K562 (cell line): ENCODE measurements at places on chromosomes 13 and 19. TPM values are rescaled to one million over a fixed set of nuclear protein-coding genes. Genes with fewer than 3 reads are reported as not detected.

DNA sequence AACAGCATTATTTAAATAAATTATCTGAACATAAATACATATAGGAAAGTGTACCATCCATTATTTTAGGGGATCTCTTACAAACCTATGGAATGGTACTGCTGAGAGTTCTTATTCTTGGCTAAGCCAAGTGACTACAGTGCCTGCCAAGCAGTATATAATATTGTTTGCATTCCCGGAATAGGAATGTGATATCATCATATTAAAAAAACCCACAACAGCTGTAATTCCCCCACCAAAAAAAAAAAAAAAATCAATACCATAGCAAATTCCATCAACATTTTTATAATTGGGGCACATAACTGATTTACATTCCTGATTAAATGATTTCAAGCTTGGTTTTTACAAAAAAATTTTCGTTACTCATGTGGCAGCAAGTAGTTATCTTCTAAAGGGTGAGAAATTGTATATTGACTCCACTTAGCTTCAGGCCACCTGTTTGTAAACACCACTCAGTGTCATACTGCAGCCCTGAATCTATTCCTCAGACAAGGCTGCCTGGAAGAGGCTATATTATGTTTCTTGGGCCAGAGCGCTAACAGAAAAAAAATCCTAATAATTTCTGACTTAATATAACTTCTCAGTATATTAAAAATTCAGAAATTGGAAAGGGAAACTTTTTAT lies 278.1 kb downstream of the DNAJC15 start:
- DNase-seq: no peak

- DNase-seq: no peak
Observed at GRCh38 chr13:24672141-24673132, 7.8 kb upstream of the ATP12A start.

SIN3B gene
- total RNA-seq: 34.2 and 34.6 TPM in 2 replicates

GRCh38 chr13:50015750-50016149 lies 506 bp downstream of the KCNRG start:
- no peak for DNase-seq

ZNF491 gene
- 0.38 and 0.51 TPM in 2 replicates for total RNA-seq

ZNF66 gene
- total RNA-seq: 1.6 TPM in 2 replicates

DNA sequence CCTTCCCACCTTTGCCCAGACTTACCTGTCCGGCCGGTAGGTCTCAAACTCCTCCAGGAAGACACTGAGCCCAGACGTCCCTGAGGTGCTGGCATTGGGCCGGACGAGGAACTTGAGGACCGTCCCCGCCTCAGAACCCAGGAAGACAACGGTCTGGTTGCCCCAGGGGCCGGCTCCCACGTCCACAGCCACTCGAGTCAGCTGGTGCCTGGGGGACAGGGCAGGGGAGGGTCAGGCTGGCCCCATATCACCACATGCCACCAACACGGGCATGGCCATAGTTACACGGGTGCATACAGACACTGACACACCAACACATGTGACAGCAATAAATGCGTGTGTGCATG lies 8.4 kb upstream of the LRG1 start:
- no peak for DNase-seq

PLEKHF1 gene
- total RNA-seq: 12.7 and 15.1 TPM in 2 replicates

APLP1 gene
- 6.9 and 9.9 TPM in 2 replicates for total RNA-seq

CA11 gene
- 14.8 and 16.2 TPM in 2 replicates for total RNA-seq

MATK gene
- total RNA-seq: 41.5 and 45.3 TPM in 2 replicates

DNA sequence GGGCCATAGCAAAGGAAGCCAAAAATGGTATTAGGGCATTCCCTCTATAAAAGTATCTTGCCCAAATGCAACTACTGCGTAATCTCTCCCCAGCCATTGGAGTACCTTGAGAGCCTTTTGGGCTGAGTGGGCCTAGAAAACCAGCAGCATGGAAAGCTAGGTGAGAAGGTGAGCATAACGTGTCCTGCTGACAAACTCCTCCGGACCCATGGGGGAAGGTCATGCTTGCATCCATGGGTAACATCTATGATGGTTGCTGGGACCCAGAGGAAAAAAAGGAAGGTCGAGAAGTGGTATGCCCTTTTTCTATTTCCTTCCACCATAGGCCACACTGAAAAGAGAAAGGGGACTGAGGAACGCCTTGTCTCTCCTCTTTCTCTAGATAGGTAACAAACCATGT lies 57.4 kb downstream of the ZNF728 start:
- peak; percentile 11 for DNase-seq

TMEM161A gene
- total RNA-seq: 76.7 and 81.2 TPM in 2 replicates

KIR3DL2 gene
- total RNA-seq: not detected in 2 replicates

GRCh38 chr19:29851769-29852521 lies 40.2 kb downstream of the CCNE1 start:
- DNase-seq: no peak

- DNase-seq: no peak
Observed at GRCh38 chr13:49980266-49980665, 16.6 kb upstream of the TRIM13 start.

CEACAM21 gene
- 0.18 TPM in 2 replicates for total RNA-seq

DNA sequence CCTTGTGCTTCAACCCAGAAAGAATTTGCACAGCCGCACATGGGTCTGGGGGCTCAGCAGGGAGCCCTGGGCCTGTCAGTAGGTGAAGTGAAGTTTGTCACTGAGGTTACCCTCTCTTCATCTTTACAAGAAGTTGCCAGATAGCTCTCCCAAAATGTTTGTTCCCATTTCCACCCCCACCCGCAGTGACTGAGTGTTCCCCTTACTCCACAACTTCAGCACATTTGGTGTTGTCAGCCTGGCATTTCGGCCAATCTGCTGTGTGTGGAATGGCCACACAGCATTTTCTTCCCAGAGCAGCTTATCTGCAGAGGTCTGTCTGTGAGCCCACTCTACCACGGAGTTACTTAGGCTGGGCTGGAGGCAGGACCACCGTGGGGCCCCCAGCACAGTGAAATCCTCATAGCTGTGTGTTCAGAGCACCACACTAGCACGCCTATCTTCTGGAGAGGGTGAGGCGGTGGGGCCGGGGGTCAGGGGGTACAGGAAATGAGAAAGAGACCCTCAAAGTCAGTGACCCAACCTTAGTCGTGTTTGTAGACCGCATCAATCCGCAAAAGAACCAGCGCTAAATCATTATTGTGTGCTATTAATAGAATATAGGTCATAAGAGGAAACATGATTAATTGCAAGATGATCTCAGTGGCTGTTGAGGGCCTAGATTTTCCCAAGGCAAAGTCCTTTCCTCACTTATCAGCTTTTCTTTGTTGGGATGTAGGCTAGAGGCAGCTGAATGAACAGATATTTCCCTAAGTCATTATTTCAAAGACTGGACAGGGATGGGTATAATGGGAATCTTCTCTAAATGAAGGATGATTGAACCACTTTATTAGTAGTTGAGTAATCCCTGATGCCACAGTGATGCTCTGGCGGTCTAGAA lies 116.0 kb downstream of the SIPA1L3 start:
- no peak for DNase-seq

USP12 gene
- total RNA-seq: 12.7 and 13.1 TPM in 2 replicates

DNA sequence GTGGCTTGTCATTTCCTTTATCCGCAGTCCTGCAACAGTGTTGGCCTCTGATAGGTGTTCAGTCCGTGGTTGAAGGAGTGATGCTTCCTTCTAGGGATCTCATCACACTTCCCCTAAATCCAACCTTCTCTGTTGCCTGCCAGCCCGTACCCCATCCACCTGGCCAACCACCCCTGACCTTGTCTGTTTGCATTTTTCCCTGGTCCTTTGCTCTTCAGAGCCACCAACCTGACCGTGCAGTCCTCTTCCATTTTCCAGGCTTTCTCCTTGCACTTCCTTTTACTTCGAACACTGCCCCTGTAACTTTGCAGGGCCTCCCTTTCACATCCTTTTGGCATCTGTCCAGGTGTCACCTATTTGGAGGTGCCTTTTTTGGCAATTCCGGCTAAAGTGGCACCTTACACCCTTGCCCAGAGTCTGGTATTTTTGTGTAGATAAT lies 696 bp downstream of the ZNF460 start:
- no peak for DNase-seq

- DNase-seq: no peak
Observed at GRCh38 chr13:97124915-97125809, 97.0 kb upstream of the MBNL2 start.

KBTBD7 gene
- total RNA-seq: 4.4 and 4.5 TPM in 2 replicates

GRCh38 chr13:27404680-27405079 lies 19.7 kb upstream of the GTF3A start:
- DNase-seq: no peak

CLDN10 gene
- total RNA-seq: not detected in 2 replicates

- no peak for DNase-seq
Observed at GRCh38 chr13:103803349-103803748, 737.1 kb upstream of the SLC10A2 start.

GRCh38 chr19:35225951-35226350 lies 2.6 kb downstream of the FAM187B start:
- no peak for DNase-seq

TNNI3 gene
- 53.7 and 63.3 TPM in 2 replicates for total RNA-seq

- DNase-seq: no peak
Observed at GRCh38 chr13:103883164-103883563, 816.9 kb upstream of the SLC10A2 start.

- DNase-seq: no peak
Observed at GRCh38 chr13:33531484-33531883, 245.9 kb upstream of the STARD13 start.

- DNase-seq: no peak
Observed at GRCh38 chr19:16883522-16883921, 5.3 kb upstream of the F2RL3 start.

GRCh38 chr19:10043286-10043927 lies 30.1 kb downstream of the RDH8 start:
- no peak for DNase-seq

DNA sequence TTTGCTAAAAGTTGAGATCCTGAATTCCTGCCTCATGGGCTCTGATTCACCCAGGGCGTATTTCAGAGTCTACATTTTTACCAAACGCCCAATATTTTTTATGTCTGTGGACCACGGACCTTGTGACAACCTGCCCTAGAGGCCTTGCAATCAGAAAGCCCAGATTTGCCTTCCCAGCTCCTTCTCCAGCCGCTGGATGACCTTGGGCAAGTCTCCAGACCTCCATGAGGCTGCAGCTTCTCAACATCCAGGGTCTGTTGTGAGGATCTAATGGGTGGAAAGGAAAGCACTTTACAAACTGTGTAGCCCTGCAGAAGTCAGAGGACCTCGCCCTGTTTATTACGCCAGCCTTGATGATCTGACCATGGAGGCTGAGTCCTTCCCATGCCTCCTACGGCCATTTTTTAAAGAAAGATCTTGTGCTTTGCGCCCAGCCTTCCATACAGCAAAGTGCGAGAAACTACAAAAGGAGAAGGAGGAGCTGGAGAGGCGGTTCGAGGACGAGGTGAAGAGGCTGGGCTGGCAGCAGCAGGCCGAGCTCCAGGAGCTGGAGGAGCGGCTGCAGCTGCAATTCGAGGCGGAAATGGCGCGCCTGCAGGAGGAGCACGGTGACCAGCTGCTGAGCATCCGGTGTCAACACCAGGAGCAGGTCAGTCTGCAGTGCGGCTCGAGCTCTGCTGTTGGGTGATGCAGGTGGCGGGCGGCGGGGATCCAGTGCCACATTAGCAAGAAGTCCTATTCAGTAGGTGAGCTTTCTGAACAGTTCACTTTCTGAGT lies 115.6 kb downstream of the SLC7A1 start:
- DNase-seq: no peak

- no peak for DNase-seq
Observed at GRCh38 chr19:9782338-9782737, 13.8 kb upstream of the ZNF846 start.

DNA sequence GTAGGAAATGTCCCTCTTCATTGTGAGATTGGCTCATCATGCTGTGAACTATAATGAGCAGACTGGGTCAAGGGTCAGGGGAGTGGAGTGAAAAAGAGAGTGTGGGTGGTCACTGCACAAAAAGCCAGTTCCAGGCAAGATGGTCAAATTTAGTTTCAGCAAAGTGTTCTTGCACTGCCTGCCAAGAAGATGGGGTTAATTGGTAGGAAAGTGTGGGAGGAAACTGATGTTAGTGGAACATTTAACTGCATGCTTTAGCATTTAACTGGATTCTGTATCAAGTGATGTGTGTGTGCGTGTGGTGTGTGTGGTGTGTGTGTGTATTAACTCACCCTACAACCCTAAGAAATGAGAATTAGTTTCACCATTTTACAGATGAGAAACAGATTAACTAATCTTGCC lies 131.6 kb downstream of the COG6 start:
- DNase-seq: no peak
